ENCODE measurements at places on chromosomes 13 and 19.

GRCh38 chr13:22596171-22596863, 584.5 kb upstream of the SGCG start:
- no peak for DNase-seq

GRCh38 chr19:28710278-28710677, 502.7 kb downstream of the UQCRFS1 start:
- DNase-seq, result peak; percentile 65

GRCh38 chr19:3053218-3053621, 9.1 kb downstream of the TLE5 start:
- DNase-seq, result no peak

- DNase-seq, result peak; percentile 65
These were observed 5.3 kb downstream of the SLC27A1 start for GRCh38 chr19:17475541-17476115.

GRCh38 chr19:14401468-14402195, 17.5 kb downstream of the DDX39A start:
- DNase-seq, result no peak

GRCh38 chr19:42217520-42218437, at the start of gene DEDD2:
Gene DEDD2 (minus strand): TSS chr19:42217677. CDS start chr19:42217007, 670 bp downstream.
- peak; percentile 96 for DNase-seq

DNA sequence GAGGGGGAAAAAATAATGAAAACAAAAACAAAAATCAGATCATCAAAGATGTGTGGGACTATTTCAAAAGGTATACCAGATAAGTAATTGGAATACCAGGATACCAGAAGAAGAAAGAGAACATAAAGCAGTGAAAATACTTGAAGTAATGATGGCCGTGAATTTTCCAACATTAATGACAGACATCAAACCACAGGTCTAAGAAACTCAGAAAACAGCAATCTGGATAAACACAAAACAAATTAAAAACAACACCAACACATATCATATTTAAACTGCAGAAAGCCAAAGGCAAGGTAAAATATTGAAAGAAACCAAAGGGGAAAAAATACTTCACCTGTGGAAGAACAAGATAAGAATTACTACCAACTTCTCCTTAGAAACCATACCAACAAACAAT, 24.2 kb upstream of the UFM1 start:
- no peak for DNase-seq

DNA sequence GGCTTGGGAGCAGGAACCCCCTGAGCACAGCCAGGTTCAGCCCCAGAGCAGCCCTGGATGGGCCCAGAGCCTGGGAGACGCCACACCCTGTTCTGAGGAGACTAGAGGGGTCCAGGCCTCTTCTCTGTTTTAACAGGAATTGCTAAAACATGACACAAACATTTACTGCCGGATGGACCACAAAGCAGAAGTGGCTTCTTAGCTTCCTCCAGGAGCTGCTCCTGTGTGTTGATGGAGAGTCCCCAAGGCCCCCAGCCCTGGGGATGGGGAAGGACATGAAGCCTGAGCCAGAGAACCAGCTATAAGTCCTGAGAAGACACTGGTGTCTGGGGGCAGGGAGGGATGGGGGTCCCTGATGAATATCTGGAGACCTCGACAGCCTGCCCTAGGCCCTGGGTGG, 14.6 kb downstream of the CEACAM3 start:
- DNase-seq, result no peak

GRCh38 chr19:15437355-15438123, 12.2 kb downstream of the WIZ start:
- no peak for DNase-seq

DNA sequence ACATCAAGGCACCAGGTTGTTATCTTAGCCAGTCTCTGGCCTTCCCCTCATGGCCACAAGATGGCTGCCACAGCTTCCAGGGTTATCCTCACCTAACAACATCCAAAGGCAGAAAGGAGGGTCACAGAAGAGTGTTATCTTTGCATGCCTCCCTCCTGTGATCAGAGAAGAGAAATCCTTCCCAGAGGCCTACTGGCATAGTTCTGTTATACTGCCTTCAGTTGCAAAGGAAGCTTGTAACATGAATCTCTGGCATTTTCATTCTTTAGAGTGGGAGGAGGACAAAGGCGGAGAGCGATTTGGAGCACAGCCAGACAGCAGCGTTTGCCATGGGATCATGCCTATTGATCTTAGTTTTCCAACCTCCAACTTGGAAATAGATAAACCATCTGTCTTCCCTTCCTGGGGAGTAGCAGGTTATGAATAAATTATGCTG, 135.7 kb downstream of the DNAJC15 start:
- DNase-seq, result no peak

DNA sequence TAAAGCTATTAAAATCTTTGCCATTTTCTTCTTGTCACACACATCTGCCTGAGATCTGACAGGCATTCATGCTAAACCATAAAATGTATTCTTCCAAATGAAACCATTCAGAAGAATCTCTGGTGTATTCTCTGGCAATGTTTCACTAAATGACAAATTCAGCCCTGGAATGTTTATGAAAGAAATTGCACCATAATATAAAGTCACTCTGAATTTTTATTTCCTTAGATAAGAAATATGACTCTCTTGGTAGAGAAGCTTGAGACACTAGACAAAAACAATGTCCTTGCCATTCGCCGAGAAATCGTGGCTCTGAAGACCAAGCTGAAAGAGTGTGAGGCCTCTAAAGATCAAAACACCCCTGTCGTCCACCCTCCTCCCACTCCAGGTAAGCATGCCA, 14.3 kb downstream of the OLFM4 start:
- no peak for DNase-seq

Measured in PC-3 (cell line).